ENCODE measurements at places on chromosomes 3 and 15. TPM values are rescaled to one million over a fixed set of nuclear protein-coding genes. Genes with fewer than 3 reads are reported as not detected.

Gene PRTG
- 2.2 TPM for total RNA-seq

Gene CGGBP1
- 84.6 TPM for total RNA-seq

Gene GPR149
- not detected for total RNA-seq

Gene PLOD2
- 97.1 TPM for total RNA-seq

Gene MOBP
- total RNA-seq: not detected

Gene ST8SIA2
- 3.5 TPM for total RNA-seq

Gene ZNF774
- 1.6 TPM for total RNA-seq

Gene STRIT1
- not detected for total RNA-seq

Gene TM2D3
- 55.3 TPM for total RNA-seq

Gene AADACL2
- not detected for total RNA-seq

Gene EPHA6
- 0.51 TPM for total RNA-seq

Gene CA12
- total RNA-seq: 0.76 TPM

Gene CLDN18
- not detected for total RNA-seq

Gene RPS17
- total RNA-seq: 1,309 TPM

Gene TUSC7
- not detected for total RNA-seq

Gene HRH1
- 30.3 TPM for total RNA-seq

Gene C3orf22
- total RNA-seq: not detected

Gene SNX22
- 0.31 TPM for total RNA-seq

Gene CDCP1
- total RNA-seq: 2.3 TPM

Gene HYKK
- 3.4 TPM for total RNA-seq

Gene CFAP92
- total RNA-seq: not detected

Gene VPS8
- total RNA-seq: 53.5 TPM

Data from osteocyte (in vitro differentiated cells).